ENCODE measurements at places on chromosomes 5 and 9. TPM values are rescaled to one million over a fixed set of nuclear protein-coding genes. Genes with fewer than 3 reads are reported as not detected.

The BARX1 gene
- 0.46 TPM for total RNA-seq

The CDH10 gene
- not detected for total RNA-seq

The BAAT gene
- total RNA-seq, result not detected

The MRRF gene
- total RNA-seq, result 33.5 TPM

The HOMER1 gene
- 1.9 TPM for total RNA-seq

The PHF24 gene
- not detected for total RNA-seq

The CD72 gene
- 6.1 TPM for total RNA-seq

The PCDHGC5 gene
- not detected for total RNA-seq

The PPP3R2 gene
- not detected for total RNA-seq

The GDNF gene
- total RNA-seq, result not detected

The FAM151B gene
- total RNA-seq, result 0.23 TPM

The SPATA31A3 gene
- not detected for total RNA-seq

The CFAP157 gene
- not detected for total RNA-seq

The DDX46 gene
- 57.3 TPM for total RNA-seq

The PLCXD3 gene
- not detected for total RNA-seq

The STK10 gene
- total RNA-seq, result 272 TPM

The AJM1 gene
- total RNA-seq, result 5.9 TPM

The GPR150 gene
- total RNA-seq, result 1.8 TPM

The RAB14 gene
- 56.7 TPM for total RNA-seq

The NUTM2G gene
- total RNA-seq, result not detected

The CBY3 gene
- total RNA-seq, result 0.71 TPM

The HTR4 gene
- total RNA-seq, result not detected

The FBN2 gene
- total RNA-seq, result not detected

The SLCO4C1 gene
- 0.43 TPM for total RNA-seq

The FCN2 gene
- total RNA-seq, result not detected

Measured in activated naive CD4-positive, alpha-beta T cell treated with anti-CD3 and anti-CD28 coated beads, Interleukin-2, amount 10 ng/mL, durations not matched to agents 5 hours and 36 hours (primary cell).